ENCODE measurements at places on chromosomes 12 and 14.

GRCh38 chr12:46154221-46154985, 114.4 kb downstream of the SLC38A1 start:
- DNase-seq = peak; percentile 57

DNA sequence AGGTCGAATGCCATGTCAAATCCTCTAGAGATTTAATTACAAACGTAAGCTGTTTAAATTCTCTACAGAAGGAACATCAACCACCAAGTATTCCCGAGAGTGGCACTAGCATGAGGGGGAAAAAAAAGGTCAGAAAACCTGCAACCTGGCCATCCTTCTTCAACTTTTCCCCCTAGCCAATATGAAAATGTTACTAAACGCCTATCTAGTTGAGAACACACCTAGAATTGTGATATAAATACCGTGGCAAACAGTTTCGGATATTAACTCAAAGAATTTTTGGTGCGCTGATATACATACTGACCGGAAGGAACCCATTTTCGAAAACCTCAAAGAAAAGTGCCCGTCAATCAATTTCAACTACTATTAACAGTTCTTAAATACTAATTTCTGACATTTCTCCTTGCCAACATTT, 1.8 kb downstream of the HNRNPC start:
- DNase-seq = no peak

DNA sequence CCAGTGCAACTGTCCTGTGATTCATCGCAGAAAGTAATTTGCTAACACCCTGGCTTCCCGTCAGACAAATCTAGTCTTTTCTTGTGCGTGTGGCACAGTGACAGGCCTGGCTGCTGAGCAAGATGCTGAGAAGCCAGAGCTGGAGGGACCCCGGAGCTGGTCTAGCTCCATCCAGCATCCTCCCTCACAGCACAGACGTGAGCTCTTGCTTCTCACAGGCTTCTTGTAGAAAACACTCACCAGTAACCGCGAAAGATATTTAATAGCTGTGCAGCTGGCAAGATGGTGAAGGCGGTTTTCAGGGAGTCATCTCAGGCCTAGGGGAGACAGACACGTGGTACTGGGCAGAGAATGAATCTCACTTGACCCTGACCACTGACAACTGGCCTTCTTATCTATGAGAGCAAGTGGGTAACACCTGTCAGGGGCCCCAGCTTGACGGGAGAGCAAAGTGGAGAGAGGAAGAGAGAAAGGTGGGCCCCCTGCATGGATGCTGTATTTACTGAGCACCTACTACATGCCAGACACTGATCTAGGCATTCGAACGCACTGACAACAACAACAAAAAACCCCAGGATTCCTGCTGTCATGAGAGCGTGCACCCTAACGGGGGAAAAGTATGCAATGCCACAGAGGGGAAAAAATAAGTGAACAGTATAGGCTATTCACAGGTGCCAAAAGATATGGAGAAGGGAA, 63.3 kb downstream of the CCDC88C start:
- DNase-seq = peak; percentile 26

DNA sequence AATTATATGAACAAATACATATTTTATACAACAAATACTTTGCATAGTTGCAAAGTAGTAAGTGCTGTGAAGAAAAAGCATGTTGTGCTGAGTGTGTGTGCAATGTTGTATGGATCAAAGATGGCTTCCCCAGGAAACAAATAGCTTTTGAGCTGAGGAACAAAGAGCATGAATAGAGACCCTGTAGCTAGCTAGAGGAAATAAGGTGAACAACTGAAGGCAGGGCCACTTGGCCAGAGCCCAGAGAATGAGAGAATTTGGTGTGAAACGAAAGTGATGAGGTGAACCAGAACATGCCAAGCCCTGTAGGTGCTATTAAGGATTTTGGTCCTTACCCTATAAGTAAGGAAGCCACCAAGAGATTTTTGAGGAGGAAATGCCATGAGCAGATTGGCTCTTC, 17.1 kb downstream of the DYRK2 start:
- no peak for DNase-seq

DNA sequence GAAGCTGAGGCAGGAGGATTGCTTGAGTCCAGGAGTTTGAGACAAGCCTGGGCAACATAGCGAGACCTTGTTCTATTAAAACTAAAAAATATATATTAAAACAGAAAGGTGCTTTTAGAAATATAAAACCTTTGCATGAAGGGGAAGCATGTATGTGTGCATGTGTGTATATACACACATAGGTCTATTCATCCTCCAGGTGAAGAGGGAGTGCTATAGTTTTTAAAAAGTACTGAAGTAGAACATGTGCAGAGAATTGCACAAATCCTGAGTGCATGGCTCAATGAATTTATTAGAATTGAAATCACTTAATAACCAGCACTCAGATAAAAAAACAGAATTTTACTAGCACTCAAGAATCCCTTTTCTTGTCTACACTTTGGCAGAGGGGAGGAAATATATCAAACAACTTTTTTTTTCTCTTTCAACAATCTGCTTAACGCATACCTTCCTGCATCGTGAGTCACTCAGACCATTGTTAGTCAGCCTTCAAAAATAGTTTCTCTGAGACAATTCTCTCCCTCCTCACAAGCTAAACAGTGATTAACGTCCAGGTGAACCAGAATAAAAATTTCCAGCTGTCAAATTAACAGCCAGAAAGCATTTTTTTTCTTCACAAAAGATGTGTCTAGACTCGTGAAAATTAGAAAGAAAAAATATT, 17.7 kb upstream of the NEDD1 start:
- peak; percentile 86 for DNase-seq

- DNase-seq = no peak
Measured at GRCh38 chr14:42113358-42114069, 506.8 kb downstream of the LRFN5 start.

- no peak for DNase-seq
Measured at GRCh38 chr12:120115692-120116440, 687 bp downstream of the RAB35 start.

DNA sequence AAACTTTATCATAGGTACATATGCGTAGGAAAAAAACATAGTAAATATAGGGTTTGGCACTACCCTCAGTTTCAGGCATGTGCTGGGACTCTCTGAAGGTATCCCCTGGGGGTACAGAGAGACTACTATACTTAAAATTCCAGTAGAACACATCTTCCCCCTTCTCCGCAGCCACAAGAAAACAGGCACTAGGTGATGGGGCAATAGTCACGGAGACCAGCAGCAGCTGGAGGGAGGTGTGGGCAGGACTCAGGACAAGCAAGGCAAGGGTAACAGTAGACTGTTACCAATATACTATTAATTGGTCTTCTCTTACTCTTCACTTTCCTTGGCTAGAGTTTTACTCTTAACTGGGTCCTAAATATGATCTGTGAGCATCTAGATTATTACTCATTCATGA, 4.6 kb upstream of the PAPOLA start:
- DNase-seq = no peak

DNA sequence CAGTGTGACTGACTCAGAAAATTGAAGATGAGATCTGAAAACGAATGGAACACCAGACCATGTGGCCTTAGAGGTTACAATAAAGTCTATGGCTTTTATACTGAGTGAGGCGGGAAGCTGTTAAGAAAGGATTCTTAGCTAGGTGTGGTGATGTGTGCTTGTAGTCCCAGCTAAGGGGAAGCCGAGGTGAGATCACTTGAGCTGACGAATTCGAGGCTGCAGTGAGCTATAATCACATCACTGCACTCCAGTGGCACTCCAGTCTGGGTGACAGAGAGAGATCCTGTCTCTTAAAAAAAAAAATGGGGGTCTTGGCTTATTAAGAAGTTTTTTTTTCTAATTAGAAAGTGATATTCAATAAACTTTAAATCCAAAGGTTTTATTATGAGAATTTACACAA, 678.6 kb downstream of the TMTC2 start:
- no peak for DNase-seq

DNA sequence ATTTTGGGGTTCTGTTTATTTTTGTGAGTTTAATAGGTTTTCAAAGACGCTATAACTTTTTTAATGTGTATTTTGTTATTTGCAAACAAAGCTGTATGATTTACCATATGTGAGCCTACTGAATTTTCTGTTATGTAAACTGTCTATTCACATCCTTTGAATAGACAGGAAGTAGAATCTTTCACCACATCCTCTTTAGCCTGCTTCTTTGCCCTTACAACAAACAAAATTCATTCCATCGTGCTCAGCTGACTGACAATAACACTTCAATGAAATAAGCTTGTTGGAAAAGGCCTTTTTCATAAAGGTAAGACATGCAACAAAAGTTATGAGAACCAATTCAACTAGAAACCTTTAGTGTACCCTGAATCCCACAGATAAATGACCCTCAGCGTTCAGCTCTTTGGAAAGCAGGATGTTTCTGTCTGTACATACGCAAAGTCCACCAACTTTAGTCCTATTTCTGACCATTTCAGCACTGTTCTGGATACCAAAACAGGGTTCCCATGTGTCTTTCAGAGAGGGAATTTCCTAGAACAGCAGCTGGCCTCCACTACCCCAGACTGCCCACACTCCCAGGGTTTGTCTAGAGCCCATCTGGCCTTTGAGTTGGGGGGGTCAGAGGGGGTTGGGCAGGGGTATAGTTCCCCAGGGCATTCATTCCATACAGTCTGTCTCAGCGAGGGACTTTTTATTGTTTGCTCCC, 71.3 kb downstream of the DUSP6 start:
- no peak for DNase-seq

DNA sequence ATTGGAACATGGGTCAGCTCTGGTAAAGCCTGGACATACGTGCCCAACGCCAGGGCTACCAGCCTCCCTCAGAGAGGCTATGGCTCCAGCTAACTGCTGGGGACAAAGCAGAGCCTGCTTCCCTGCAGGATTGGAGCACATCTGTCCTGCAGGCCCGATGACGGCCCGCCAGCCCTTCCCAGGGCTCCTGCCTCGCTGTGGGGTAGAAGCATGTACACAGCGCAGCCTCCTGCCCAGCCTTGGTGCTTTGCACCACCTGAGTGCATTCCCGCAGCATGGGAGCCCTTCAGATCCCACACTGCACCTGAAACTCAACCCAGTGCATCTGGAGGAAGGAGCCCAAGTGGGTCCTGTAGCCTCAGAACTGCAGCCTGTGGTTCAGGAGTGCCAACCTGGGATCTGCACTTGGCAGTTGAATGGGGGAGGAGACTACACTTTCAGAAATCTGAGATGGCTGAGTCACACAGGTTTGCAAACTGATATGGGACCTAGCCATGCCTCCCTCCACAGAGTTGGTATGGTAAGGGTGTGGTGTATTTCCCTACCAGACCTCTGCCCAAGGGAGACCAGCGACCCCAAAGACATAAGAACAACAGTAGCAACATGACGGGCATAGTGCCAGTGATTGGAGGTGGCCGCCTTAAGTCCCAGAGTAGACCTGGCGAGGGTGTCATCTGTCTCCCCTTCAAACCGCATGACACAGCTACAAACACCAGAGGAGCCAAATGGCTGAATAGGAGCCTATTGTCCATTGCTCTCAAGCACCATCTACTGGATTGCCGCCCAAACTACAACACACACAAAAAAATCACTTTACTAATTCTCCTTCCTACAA, 273.9 kb upstream of the MIS18BP1 start:
- peak; percentile 20 for DNase-seq

DNA sequence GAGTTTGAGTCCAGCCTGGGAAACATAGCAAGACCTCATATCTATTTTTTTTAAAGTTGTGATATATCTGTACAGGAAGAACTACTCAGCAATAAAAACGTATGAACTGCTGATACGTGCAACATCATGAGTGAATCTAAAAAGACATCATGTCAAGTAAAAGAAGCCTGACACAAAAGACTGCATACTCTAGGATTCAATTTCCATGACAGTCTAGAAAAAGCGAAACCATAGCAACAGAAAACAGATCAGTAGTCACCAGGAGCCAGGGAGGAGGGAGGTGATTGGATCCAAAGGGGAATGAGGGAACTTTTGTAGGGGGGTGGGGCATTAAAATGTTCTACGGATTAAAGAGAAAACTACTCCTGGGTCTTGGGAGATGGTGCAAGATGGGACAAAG, 8.7 kb upstream of the RGS6 start:
- no peak for DNase-seq

- DNase-seq = no peak
Measured at GRCh38 chr12:20426191-20426590, 57.9 kb downstream of the PDE3A start.

- DNase-seq = no peak
Measured at GRCh38 chr12:30936036-30936435, 9.5 kb downstream of the TSPAN11 start.

DNA sequence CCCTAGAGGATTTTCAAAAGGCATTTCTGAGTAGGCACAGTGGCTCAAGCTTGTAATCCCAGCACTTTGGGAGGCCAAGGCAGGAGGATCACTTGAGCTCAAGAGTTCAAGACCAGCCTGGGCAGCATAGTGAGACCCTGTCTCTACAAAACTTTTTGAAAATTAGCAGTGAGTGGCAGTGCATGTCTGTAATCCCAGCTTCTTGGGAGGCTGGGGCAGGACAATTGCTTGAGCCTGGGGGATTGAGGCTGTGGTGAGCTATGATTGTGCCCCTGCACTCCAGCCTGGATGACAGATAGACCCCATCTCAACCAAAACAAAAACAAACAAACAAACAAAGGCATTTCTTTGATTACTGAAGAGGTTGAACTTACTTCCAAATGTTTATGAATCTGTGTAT, 201.4 kb downstream of the KIF26A start:
- no peak for DNase-seq

- peak; percentile 30 for DNase-seq
Measured at GRCh38 chr14:89720741-89721729, 233.5 kb downstream of the EFCAB11 start.
